ENCODE measurements at places on chromosomes 16 and 17.

DNA sequence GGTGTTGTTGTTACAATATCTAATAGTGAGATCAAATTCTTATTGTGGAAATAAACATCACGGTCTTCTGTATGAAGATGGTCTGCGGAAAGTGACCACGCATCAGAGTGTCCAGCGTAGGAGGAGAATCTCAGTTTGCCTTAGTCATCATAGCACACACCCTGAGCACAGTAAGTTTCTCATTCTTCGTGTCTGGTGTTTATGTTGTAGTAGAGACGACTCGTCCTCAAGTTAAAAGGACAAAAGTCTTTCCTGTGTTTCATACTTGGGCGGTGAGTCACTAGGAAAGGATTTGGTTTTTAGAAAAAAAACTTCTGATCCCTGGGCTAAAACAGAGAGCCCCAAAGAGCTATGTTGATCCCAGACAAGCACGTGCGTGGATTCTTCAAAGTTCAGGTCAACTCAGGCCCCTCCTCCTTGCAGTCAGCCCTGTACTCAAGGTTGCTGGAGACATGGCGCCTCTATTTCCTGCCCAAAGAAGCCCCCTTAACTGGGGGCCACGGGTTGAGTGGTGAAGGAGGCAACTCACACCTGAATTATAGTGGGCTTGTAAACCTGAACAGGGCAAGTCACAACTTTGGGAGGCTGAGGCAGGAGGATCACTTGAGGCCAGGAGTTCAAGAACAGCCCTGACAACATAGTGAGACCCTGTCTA lies 170.4 kb downstream of the ZFHX3 start:
- DNase-seq: no peak

- no peak for DNase-seq
These were observed 41.3 kb downstream of the BEAN1 start for GRCh38 chr16:66468321-66468965.

- peak; percentile 72 for DNase-seq
These were observed 43.6 kb upstream of the HAPSTR1 start for GRCh38 chr16:9047689-9048301.

- DNase-seq: no peak
These were observed 70.7 kb downstream of the TEX14 start for GRCh38 chr17:58621174-58621573.

GRCh38 chr16:64153718-64154117 lies 968.1 kb downstream of the CDH11 start:
- DNase-seq: no peak

DNA sequence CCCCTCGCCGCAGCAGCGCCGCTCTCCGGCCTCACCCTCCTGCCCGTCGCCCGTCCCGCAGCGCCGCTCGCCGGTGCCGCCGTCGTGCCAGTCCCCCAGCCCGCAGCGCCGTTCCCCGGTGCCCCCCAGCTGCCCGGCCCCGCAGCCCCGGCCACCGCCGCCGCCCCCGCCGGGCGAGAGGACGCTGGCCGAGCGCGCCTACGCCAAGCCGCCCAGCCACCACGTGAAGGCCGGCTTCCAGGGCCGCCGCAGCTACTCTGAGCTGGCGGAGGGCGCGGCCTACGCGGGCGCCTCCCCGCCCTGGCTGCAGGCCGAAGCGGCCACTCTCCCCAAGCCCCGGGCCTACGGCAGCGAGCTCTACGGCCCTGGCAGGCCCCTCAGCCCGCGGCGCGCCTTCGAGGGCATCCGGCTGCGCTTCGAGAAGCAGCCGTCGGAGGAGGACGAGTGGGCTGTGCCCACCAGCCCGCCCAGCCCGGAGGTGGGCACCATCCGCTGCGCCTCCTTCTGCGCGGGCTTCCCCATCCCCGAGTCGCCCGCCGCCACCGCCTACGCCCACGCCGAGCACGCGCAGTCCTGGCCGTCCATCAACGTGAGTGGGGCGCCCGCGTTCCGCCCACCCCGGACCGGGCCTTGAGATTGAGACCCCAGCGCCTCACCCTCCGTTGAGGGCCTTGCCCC lies 15.0 kb downstream of the TBKBP1 start:
- no peak for DNase-seq

GRCh38 chr17:56937687-56938086 lies 23.2 kb downstream of the COIL start:
- DNase-seq: no peak

- no peak for DNase-seq
These were observed 5.7 kb upstream of the NME1 start for GRCh38 chr17:51147650-51148049.

DNA sequence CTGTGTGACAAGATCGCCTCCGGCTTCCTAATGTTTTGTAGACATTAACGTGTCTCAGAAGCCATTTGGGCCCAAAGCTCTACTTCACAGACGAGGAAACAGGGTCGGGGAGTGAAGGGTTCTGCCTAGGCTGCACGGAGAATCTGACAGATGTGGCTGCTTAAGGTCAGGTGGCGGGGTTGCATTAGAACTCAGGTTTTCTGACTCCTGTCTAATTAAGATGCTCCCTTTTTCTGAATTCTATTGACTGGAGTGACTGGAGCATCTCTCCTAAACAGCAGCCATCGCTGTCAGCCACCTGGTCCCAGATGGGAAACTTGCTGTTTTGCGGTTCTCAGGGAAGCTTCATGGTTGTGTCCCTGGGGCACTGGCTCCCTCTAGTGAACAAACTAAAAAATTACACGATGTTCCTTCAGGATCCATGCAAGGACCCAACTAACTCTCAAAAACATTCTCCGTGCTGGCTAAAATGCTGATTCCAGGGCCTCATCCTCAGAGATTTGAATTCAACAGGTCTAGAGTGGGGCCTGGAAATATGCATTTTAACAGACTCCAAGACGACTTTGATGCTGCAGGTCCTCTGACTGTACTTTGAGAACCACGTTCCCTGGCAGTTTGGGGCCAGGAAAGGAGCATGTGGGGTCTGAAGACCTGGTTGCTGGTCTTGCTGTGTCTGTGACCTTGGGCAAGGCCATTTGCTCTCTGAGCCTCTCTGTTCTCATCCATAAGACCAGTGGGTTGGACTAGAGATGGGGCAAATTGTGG lies 117.4 kb downstream of the IRF8 start:
- DNase-seq: peak; percentile 3

- DNase-seq: no peak
These were observed 10.6 kb downstream of the KSR1 start for GRCh38 chr17:27466743-27467375.

DNA sequence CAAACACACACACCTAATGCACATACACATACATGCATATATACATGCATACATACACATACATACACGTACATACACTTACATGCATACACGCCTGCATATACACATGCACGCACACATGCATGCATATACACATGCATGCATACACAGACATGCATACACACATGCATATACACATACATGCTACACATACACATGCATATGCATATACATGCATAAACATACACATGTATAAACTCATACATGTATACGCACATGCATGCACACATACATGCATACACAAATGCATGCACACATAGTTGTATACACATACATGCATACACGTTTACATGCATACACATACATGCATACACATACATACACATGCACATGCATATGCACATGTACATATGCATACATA lies 23.6 kb upstream of the RMI2 start:
- no peak for DNase-seq

DNA sequence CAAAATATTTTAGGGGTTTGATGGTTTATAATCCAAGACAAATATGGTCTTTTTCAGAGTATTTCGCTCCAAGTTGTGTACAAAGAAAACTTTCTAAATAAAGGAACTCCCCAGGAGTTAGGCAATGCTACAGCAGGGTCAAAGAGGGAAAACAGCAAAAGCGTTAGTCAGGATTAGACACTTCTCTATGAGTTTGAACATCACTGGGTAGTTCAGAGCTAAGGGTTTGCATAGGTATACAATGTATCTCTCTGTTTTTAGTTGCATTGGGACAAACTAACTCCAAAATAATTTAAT lies 34.8 kb downstream of the FAM20A start:
- no peak for DNase-seq

DNA sequence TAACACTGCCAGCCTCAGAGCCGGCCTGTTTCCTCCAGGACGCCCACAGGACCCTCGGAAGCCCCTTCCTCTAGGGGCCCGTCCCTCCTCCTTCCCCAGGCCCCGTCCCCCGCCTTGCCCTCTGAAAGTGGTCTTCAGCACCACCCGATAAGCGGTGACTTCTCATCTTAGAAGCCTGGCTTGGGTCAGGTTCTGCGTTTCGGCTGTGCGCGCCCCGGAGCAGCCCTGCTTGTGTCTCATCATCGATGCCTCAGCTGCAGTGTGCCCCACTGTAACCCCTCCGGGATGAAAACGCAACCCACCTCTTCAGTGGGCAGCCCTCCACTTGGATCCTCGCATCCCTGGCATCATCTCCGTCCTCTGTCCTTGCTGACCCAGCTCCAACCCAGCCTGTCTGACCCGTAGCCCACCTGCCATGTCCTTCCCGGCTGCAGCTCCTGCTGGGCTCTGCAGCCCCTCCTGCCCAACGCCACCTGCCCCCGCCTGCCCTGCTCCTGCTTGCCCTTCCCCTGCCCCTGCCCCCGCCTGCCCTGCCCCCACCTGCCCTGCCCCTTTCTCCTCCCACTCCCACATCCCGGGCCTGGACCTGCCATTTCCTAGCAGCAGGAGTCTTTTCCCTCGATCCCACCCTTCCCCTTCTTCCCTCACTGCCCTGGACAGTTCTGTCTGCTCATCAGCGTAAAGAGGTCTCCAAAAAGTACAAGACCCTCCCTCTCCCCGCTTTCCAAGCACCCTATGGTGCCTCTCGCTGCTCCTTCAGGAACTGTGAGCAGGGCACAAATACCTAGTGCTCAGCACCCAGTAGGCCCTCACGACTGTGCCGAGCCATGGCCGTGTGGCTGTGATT lies 112.5 kb upstream of the CHMP6 start:
- DNase-seq: no peak

- no peak for DNase-seq
These were observed 1.6 kb upstream of the ATP6V0C start for GRCh38 chr16:2511996-2512734.

Data from NCI-H146 (cell line).